ENCODE measurements at places on chromosomes 6 and 20. TPM values are rescaled to one million over a fixed set of nuclear protein-coding genes. Genes with fewer than 3 reads are reported as not detected.
A peak's percentile ranks its signal among the peaks of the same experiment; 100 is the strongest.

- H3K4me3 ChIP-seq: no peak overlapping the region
- H3K27ac ChIP-seq: no peak overlapping the region
- H3K4me1 ChIP-seq: no peaks in the 10 kb centered on the region
- DNase-seq: no peak
These were observed 20.1 kb downstream of the PSMB1 start for GRCh38 chr6:170532867-170533488.

DNA sequence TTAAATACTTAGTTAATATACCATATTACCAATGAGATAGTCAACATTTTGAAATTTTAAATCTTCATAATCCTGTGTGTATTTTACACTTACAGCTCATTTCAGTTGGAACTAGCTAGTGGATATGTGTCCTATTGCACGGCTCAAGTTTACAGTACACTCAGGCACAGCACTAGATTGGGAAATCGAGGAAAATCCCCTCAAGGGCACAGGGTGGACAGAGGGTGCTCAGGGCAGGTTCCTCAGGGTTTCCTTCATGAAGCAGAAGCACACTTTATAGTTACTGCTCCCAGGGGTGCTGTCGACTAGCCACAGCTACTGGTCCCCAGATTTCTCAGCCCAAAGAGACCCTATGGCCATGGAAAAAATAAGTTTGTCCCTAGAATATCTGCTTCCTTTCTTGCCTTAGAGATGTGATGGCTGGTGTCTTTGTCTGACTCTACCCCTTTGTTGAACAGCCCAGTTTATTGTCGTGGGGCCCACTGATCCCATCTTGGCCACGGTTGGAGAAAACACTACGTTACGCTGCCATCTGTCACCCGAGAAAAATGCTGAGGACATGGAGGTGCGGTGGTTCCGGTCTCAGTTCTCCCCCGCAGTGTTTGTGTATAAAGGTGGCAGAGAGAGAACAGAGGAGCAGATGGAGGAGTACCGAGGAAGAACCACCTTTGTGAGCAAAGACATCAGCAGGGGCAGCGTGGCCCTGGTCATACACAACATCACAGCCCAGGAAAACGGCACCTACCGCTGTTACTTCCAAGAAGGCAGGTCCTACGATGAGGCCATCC, 1.5 kb downstream of the BTN2A1 start:
- H3K27me3 ChIP-seq: no peaks in the 10 kb centered on the region
- peaks cover 51% of the 10 kb centered on the region for H3K36me3 ChIP-seq
- no peak for DNase-seq
- peaks cover 68% of the 10 kb centered on the region for H3K4me1 ChIP-seq
- H3K27ac ChIP-seq: peak overlapping the region; percentile 68
- H3K4me3 ChIP-seq: peak overlapping the region; percentile 85

DNA sequence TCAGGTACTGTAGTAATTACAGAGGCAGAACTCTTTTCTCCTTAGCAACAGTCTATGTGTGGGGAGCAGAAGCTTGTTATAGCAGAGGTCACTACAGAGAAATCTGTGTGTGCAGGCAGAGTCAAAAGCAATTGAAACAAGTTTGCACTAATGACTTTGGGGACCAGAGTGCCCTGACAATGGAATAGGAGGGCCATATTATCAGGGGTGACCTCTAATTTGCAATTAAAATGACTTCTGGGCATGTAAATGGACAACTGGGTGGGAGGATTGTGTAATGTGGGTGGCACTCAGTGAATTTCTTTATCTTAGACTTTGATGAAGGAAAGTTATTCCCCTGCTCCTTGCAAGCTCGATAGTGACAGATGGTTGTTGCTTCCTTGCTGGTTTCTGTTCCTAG, 127.2 kb downstream of the PLCB4 start:
- H3K4me1 ChIP-seq: no peaks in the 10 kb centered on the region
- H3K27ac ChIP-seq: no peak overlapping the region
- H3K4me3 ChIP-seq: no peak overlapping the region
- no peak for DNase-seq

Gene CCM2L
- total RNA-seq: not detected
